Pancreas (tissue), 10 donors: ENCODE measurements at places on chromosomes 2 and 18. TPM values are rescaled to one million over a fixed set of nuclear protein-coding genes. Genes with fewer than 3 reads are reported as not detected.
A peak's percentile ranks its signal among the peaks of the same experiment; 100 is the strongest.

Gene PRSS56
- total RNA-seq = not detected

Gene TMEM247
- total RNA-seq = not detected

Gene TMEM150A
- 15.7 TPM for total RNA-seq

Gene RESP18
- total RNA-seq = not detected

GRCh38 chr18:48551100-48551499 is 12.3 kb downstream of the CTIF start:
- H3K27ac ChIP-seq = no peak overlapping the region
- no peaks in the 10 kb centered on the region for H3K4me1 ChIP-seq
- H3K27me3 ChIP-seq = no peaks in the 10 kb centered on the region

GRCh38 chr2:222305516-222306392 is 7.0 kb upstream of the PAX3 start:
- H3K4me3 ChIP-seq = peak overlapping the region; percentile 0
- no peak overlapping the region for H3K27ac ChIP-seq
- peaks cover 16% of the 10 kb centered on the region for H3K4me1 ChIP-seq

- no peak overlapping the region for H3K27ac ChIP-seq
- no peak overlapping the region for H3K4me3 ChIP-seq
Measured at GRCh38 chr2:44663471-44664073, 277.9 kb upstream of the SIX3 start.

- no peaks in the 10 kb centered on the region for H3K36me3 ChIP-seq
- no peak overlapping the region for H3K27ac ChIP-seq
- peaks cover 8% of the 10 kb centered on the region for H3K27me3 ChIP-seq
- peak overlapping the region; percentile 26 for H3K4me3 ChIP-seq
- peak; percentile 70 for DNase-seq
Measured at GRCh38 chr18:57437766-57438671, 2.8 kb downstream of the ONECUT2 start.

DNA sequence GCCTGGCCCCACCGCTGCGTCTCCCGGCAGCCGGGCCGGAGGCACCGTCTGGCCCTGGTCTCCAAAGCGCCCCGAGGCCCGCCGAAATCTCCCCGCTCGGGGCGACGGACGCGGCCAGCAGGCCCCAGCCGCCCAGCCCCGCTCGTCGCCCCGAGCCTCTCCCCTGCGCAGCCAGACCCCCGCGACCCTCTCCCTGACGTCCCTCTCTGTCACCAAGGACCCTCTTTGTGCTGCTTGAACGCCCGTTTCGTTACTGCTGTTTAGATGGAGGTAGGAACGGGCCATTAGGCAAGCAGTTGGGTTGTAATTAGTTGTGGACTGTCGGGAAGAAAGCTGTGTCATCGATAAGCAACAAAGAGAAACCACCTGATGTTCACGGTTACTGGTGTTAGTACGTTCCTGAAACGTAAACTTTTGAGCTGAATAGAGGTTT is 686 bp downstream of the UBXN4 start:
- H3K4me1 ChIP-seq = peaks cover 18% of the 10 kb centered on the region
- no peak for DNase-seq
- H3K36me3 ChIP-seq = no peaks in the 10 kb centered on the region
- H3K4me3 ChIP-seq = peak overlapping the region; percentile 76
- no peaks in the 10 kb centered on the region for H3K27me3 ChIP-seq

DNA sequence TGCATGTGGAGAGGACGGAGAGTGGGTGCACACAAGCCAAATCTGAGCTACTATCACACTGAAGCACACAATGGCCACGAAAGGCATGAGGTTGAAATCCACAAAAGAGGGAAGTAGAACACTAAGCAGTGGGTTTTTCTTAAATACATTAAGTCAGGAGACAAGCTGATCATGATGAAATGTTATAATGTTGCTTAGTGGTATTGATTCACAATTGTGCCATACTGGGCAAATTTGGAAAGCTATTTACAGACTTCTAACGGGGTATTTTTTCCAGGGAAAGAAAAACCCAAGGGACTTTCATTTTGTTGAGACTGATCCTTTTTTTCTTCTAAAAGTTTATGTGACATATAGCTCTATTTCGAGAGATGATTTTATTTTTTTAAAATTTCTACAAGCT is 100.8 kb upstream of the CNGA3 start:
- H3K36me3 ChIP-seq = no peaks in the 10 kb centered on the region
- no peak for DNase-seq
- no peak overlapping the region for H3K27ac ChIP-seq
- no peaks in the 10 kb centered on the region for H3K27me3 ChIP-seq

DNA sequence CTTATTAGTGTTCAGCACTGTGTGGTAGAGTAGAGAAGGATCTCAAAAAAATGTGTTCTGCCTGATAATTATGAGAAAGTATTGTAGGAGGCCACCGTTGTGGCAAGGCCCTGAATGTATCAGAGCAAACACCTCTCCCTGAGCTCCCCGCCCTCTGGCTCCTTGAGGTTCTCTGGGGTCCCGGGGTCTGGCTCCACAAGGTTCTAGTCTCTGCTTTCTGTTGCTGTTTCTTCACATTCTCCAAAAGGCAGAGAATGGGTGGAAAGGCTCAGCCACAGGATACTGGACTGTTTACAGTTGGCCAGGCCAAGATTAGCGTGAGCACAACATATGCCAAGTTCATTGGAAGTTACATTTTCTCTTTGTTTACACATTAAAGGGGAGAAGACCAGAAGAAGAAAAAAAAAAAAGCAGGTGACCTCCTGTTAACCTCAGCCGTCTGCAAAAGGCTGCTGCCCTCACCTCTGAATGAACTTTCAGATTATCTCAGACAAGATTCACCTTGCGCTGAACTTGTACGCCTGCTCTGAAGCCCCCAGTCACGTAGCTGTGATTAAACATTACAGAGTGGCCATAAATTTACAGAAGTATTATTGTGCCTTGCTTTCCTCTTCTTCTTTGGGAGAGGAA is 56.6 kb upstream of the CYP26B1 start:
- no peaks in the 10 kb centered on the region for H3K36me3 ChIP-seq
- H3K4me3 ChIP-seq = no peak overlapping the region
- DNase-seq = no peak
- H3K27ac ChIP-seq = no peak overlapping the region

GRCh38 chr2:232815569-232815968 is 39.2 kb upstream of the KCNJ13 start:
- no peak overlapping the region for H3K4me3 ChIP-seq
- no peaks in the 10 kb centered on the region for H3K4me1 ChIP-seq

- no peaks in the 10 kb centered on the region for H3K27me3 ChIP-seq
- H3K36me3 ChIP-seq = no peaks in the 10 kb centered on the region
Measured at GRCh38 chr18:29982218-29982617, 1060.3 kb downstream of the DSC3 start.
